ENCODE measurements at places on chromosomes 2 and 18. TPM values are rescaled to one million over a fixed set of nuclear protein-coding genes. Genes with fewer than 3 reads are reported as not detected.
A peak's percentile ranks its signal among the peaks of the same experiment; 100 is the strongest.

Gene DAPL1
- total RNA-seq: not detected

DNA sequence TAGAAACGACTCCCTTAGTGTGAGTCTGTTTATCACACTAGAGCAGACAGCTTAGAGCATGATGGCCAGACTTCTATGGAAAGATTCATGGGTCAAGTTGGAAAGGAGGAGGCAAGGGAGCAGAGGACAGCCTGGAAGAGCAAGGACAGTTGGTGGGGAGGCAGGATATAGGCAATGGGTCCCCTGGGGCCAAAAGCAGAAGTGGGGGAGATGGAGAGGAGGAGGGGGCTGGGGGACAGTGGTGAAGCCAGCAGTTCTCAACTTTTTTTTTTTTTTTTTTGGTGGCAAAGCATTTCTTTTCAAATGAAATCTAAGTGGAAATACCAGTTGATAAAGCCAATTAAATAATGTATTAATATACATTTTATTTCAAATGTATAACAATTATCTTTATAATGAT is 197.9 kb downstream of the HRH4 start:
- H3K36me3 ChIP-seq: no peaks in the 10 kb centered on the region
- no peak overlapping the region for H3K27ac ChIP-seq
- no peaks in the 10 kb centered on the region for H3K27me3 ChIP-seq
- no peak for DNase-seq
- no peaks in the 10 kb centered on the region for H3K4me1 ChIP-seq
- no peak overlapping the region for H3K4me3 ChIP-seq

Gene FEV
- not detected for total RNA-seq

Gene CACNB4
- total RNA-seq: 3.7 TPM

GRCh38 chr18:60508108-60508507 is 135.5 kb upstream of the MC4R start:
- no peak overlapping the region for H3K4me3 ChIP-seq
- H3K4me1 ChIP-seq: no peaks in the 10 kb centered on the region
- H3K27ac ChIP-seq: no peak overlapping the region
- no peak for DNase-seq
- no peaks in the 10 kb centered on the region for H3K36me3 ChIP-seq

- DNase-seq: no peak
- no peaks in the 10 kb centered on the region for H3K4me1 ChIP-seq
- H3K27me3 ChIP-seq: no peaks in the 10 kb centered on the region
- no peak overlapping the region for H3K4me3 ChIP-seq
- peaks cover 74% of the 10 kb centered on the region for H3K36me3 ChIP-seq
Measured at GRCh38 chr2:233289648-233290047, 18.0 kb upstream of the SAG start.

Gene DSC2
- total RNA-seq: 4.4 TPM

DNA sequence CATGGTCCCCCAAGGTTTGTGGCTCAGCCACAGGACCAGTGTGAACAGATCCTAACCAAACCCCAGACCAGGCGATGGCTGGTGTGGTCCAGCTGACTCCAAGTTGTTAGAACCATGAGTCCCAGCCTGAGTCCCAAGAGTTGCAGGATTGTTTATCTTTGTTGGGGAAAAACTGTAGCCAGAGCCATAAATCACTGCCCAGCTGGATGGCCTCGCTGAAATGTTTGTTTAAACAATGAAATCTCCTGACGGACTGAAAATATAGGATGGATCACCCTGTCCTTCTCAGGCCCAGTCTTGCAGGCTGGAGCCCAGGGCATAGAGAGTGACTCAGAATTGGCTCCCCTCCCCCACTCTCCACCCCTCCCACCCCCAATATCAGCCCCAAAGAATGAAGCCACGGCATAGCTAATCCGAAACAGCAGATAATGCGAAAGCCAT is 36.4 kb downstream of the PKDCC start:
- H3K4me1 ChIP-seq: no peaks in the 10 kb centered on the region
- H3K4me3 ChIP-seq: no peak overlapping the region
- H3K36me3 ChIP-seq: no peaks in the 10 kb centered on the region
- no peaks in the 10 kb centered on the region for H3K27me3 ChIP-seq
- no peak for DNase-seq

Gene TYW5
- not detected for total RNA-seq

Gene ACVR1C
- not detected for total RNA-seq

GRCh38 chr2:219706823-219707281 is 79.4 kb downstream of the SLC4A3 start:
- H3K4me1 ChIP-seq: no peaks in the 10 kb centered on the region
- DNase-seq: peak; percentile 47
- H3K27me3 ChIP-seq: no peaks in the 10 kb centered on the region
- H3K36me3 ChIP-seq: no peaks in the 10 kb centered on the region

GRCh38 chr2:36411962-36412444 is 56.4 kb downstream of the CRIM1 start:
- peaks cover 90% of the 10 kb centered on the region for H3K4me1 ChIP-seq
- peak overlapping the region; percentile 50 for H3K27ac ChIP-seq
- no peaks in the 10 kb centered on the region for H3K36me3 ChIP-seq

DNA sequence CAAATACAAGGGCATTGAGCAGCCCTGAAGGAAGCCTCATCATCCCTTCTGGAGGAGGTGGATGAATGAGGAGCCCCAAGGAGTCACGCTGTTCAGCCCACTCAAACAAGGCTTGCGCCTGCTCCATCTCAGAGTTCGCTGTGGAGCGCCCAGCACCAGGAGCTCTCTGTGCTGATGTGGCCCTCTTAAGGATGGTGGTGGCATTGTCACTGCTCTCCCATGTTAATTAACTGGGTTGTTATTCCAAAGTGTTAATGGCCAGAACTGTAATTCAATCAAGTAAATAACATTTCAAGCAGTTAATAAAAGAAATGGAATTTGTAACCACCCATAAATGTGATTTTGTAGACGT is 726.0 kb upstream of the RAB6C start:
- no peaks in the 10 kb centered on the region for H3K27me3 ChIP-seq
- no peaks in the 10 kb centered on the region for H3K4me1 ChIP-seq
- H3K36me3 ChIP-seq: no peaks in the 10 kb centered on the region
- H3K27ac ChIP-seq: no peak overlapping the region
- DNase-seq: no peak

DNA sequence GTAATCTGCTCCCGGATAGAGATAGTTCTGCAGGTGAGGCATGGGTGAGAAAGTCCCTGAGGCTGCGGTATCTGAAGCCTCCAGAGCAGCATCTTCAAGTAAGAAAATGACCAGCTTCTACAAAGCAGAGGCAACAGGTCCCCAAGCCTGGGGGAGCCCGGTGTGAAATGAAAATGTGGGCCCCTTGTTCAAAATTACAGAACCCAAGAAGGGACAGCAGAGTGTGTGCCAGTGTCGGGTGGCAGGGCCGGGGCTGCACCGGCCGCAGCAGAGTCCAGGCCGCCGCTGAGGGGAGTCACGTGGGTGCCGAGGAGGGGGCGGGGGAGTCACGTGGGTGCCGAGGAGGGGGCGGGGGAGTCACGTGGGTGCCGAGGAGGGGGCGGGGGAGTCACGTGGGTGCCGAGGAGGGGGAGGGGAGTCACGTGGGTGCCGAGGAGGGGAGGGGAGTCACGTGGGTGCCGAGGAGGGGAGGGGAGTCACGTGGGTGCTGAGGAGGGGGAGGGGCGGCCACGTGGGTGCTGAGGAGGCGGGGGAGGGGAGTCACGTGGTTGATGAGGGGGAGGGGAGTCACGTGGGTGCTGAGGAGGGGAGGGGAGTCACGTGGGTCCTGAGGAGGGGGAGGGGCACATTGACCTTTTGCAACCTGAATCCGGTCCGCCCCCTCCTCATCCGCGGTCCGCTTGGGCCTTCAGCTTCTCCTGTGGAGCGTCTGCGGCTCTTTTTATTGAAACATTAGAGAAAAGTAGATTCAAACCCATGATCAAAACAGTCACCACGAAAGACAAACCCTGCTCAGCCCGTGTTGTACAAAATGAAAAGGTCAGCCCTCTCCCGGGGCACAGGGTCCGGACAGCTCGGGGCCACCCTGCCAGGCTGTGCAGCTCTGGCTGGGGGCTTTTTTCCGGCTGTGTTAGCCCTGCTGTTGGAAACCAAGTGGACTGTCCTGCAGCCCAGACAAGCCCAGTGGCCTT is 10.4 kb downstream of the COLEC11 start:
- H3K27ac ChIP-seq: peak overlapping the region; percentile 50
- no peak for DNase-seq
- no peaks in the 10 kb centered on the region for H3K36me3 ChIP-seq
- H3K27me3 ChIP-seq: no peaks in the 10 kb centered on the region

Gene SKA1
- total RNA-seq: not detected

Gene OTX1
- not detected for total RNA-seq

DNA sequence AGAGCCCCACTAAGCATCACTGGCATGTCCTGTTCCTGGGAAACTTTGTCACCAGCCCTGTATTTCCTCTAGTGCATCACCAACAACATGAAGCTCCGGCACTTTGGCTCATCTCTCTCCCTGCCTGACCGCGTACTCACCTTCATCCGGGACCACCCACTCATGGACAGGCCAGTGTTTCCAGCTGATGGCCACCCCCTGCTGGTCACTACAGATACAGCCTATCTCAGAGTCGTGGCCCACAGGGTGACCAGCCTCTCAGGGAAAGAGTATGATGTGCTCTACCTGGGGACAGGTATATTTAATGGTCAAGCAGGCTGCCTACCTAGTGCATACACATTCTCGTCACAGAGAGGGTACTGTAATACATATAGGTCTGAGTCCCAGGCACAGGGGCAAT is 21.0 kb downstream of the SEMA4F start:
- no peak overlapping the region for H3K27ac ChIP-seq
- H3K4me1 ChIP-seq: no peaks in the 10 kb centered on the region
- H3K36me3 ChIP-seq: peaks cover 50% of the 10 kb centered on the region
- no peak overlapping the region for H3K4me3 ChIP-seq

DNA sequence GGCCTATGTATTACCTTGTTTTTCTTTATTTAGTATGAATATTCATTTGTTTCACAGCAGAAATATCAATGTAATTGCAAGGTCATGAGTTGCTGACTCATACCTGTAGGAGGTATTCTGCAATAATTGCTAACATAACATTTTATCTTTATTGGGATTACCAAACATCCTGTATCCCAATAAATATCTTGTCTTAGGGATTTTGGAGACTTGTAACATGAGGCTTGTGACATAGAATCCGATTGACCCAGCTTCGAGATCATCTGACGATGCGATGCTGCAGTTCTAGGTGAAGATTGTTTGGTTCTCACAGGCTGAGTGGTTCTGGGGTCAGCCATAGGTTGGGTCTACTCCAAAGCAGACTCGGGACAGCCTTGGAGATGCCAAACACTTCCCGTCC is 133.4 kb upstream of the RND3 start:
- peaks cover 29% of the 10 kb centered on the region for H3K4me1 ChIP-seq
- no peak overlapping the region for H3K4me3 ChIP-seq
- peak overlapping the region; percentile 65 for H3K27ac ChIP-seq
- no peak for DNase-seq
- H3K27me3 ChIP-seq: no peaks in the 10 kb centered on the region
- no peaks in the 10 kb centered on the region for H3K36me3 ChIP-seq

Gene ATP8B1
- total RNA-seq: 30.9 TPM

GRCh38 chr18:11561293-11561692 is 48.1 kb upstream of the SLC35G4 start:
- no peak for DNase-seq
- no peaks in the 10 kb centered on the region for H3K27me3 ChIP-seq
- H3K36me3 ChIP-seq: no peaks in the 10 kb centered on the region
- H3K27ac ChIP-seq: no peak overlapping the region
